ENCODE measurements at places on chromosomes 2 and 18. TPM values are rescaled to one million over a fixed set of nuclear protein-coding genes. Genes with fewer than 3 reads are reported as not detected.

DNA sequence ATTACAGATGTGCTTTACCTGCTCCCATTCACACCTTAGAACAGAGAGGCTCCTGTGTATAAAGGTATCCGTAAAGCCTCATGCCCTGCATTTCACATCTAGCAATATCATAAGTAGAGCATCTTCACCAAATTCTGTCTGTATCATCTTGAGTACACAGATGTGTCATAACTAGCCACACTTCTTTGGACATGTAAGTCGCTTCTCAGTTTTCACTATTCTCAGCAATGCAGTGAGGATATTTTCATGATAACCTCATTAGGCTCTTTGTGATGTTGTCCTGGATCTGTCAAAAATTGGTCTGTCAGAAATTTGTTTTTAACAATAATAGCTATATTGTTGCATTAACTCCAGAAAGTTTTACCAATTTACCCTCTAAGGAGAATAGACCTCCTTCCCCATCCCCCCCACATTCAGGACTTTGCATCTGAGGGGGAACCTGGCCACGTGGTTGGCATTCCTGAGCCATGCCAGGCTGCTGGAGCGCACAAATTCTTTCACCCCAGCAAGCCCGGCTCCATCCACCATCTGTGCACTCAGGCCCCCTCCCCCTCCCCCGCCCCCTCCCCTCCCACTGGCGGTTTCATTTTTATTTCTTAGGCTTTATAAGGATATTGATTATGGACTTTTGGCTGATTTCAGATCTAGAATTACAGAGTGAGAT lies 34.1 kb downstream of the AGAP1 start:
- no peak overlapping the region for H3K4me3 ChIP-seq
- no peaks in the 10 kb centered on the region for H3K27me3 ChIP-seq
- no peak overlapping the region for H3K27ac ChIP-seq
- DNase-seq: no peak

GRCh38 chr18:23207191-23207955 lies 72.1 kb downstream of the CABLES1 start:
- no peak for DNase-seq
- no peak overlapping the region for H3K4me3 ChIP-seq
- H3K4me1 ChIP-seq: no peaks in the 10 kb centered on the region
- H3K27me3 ChIP-seq: no peaks in the 10 kb centered on the region
- H3K36me3 ChIP-seq: no peaks in the 10 kb centered on the region

Gene PRKAG3
- 34.0 TPM for total RNA-seq

Gene SPR
- total RNA-seq: 41.1 TPM

GRCh38 chr2:173557497-173557896 lies 202.8 kb downstream of the CDCA7 start:
- H3K27ac ChIP-seq: no peak overlapping the region
- H3K4me3 ChIP-seq: no peak overlapping the region
- no peaks in the 10 kb centered on the region for H3K27me3 ChIP-seq
- H3K36me3 ChIP-seq: no peaks in the 10 kb centered on the region
- no peak for DNase-seq
- no peaks in the 10 kb centered on the region for H3K4me1 ChIP-seq

GRCh38 chr2:12083081-12083581 lies 336.7 kb downstream of the LPIN1 start:
- no peaks in the 10 kb centered on the region for H3K4me1 ChIP-seq
- no peak overlapping the region for H3K27ac ChIP-seq
- no peak overlapping the region for H3K4me3 ChIP-seq

Gene PTPN18
- total RNA-seq: 3.0 TPM

GRCh38 chr18:31634331-31634713 lies 42.6 kb downstream of the TTR start:
- H3K4me3 ChIP-seq: no peak overlapping the region
- no peaks in the 10 kb centered on the region for H3K27me3 ChIP-seq
- H3K36me3 ChIP-seq: no peaks in the 10 kb centered on the region

- no peaks in the 10 kb centered on the region for H3K4me1 ChIP-seq
- H3K27me3 ChIP-seq: no peaks in the 10 kb centered on the region
- H3K27ac ChIP-seq: no peak overlapping the region
- no peak overlapping the region for H3K4me3 ChIP-seq
Measured at GRCh38 chr2:155481141-155481540, 782.6 kb downstream of the KCNJ3 start.

DNA sequence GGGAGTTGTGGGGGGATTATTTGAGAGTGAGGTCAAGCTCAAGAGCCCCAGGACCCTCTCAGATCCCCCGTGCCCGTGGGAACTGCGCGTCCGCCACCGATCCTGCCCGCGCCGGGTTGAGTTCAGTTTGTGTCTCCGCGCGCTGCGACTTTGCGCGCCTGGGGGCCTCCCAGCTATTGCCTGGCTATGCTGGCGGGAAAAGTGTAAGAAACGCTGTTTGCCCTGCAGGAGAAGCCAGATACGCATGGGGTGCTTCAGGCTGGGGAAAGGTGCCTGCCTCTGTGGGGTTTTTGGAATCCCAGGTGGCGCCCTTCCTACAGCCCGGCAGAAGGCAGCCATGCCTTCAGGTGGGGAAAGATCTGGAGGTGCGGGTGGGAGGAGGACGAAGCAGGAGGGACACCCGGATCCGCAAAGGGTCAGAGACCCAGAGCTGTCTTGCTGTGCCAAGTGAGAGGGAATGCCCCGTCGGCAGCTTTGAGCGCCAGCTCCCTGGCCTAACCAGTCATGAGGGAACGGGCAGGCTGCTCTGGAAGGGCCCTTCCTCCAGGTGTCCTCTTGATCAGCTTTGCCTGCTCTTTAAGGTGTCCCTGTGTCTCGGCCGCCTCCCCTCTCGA lies 22.5 kb downstream of the TEX44 start:
- H3K27me3 ChIP-seq: no peaks in the 10 kb centered on the region
- H3K27ac ChIP-seq: peak overlapping the region; percentile 88
- no peaks in the 10 kb centered on the region for H3K36me3 ChIP-seq
- no peak for DNase-seq
- peak overlapping the region; percentile 58 for H3K4me3 ChIP-seq
- H3K4me1 ChIP-seq: peaks cover 32% of the 10 kb centered on the region

Gene PARD6G
- total RNA-seq: 0.39 TPM

- no peak for DNase-seq
- no peaks in the 10 kb centered on the region for H3K27me3 ChIP-seq
- H3K4me1 ChIP-seq: no peaks in the 10 kb centered on the region
- H3K36me3 ChIP-seq: no peaks in the 10 kb centered on the region
- H3K27ac ChIP-seq: no peak overlapping the region
Measured at GRCh38 chr18:54075689-54076088, 148.8 kb downstream of the MBD2 start.

Gene CCBE1
- 0.71 TPM for total RNA-seq

Gene LCT
- not detected for total RNA-seq

GRCh38 chr18:27223526-27224291 lies 38.6 kb upstream of the CHST9 start:
- no peaks in the 10 kb centered on the region for H3K27me3 ChIP-seq
- no peaks in the 10 kb centered on the region for H3K4me1 ChIP-seq
- no peak overlapping the region for H3K4me3 ChIP-seq
- no peak overlapping the region for H3K27ac ChIP-seq
- no peak for DNase-seq

DNA sequence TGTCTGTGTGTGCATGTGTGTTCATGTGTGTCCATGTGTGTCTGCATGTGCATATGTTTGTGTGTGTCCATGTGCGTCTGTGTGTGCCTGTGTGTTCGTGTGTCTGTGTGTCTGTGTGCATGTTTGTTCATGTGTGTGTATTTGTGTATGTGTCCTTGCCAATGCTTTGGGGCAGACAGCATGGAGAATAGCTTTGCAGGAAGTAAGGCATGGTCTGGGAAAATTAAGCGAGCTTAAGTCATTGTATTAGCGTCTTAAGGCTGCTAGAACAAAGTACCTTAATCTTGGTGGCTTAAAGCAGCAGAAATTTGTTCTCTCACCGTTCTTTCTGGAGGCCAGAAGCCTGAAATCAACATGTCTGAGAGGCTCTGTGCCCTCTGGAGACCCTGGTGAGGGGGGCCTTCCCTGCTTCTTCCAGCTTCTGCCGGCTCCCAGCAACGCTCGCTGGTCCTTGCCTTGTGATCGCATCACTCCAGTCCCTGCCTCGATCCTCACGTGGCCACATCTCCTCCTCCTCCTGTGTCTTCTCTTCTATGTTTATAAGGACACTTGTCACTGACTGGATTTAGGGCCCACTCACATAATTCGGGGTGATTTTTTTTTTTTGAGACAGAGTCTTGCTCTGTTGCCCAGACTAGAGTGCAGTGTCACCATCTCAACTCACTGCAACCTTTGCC lies 3.8 kb downstream of the NEU2 start:
- no peak overlapping the region for H3K27ac ChIP-seq
- no peak for DNase-seq
- no peaks in the 10 kb centered on the region for H3K4me1 ChIP-seq
- no peak overlapping the region for H3K4me3 ChIP-seq

DNA sequence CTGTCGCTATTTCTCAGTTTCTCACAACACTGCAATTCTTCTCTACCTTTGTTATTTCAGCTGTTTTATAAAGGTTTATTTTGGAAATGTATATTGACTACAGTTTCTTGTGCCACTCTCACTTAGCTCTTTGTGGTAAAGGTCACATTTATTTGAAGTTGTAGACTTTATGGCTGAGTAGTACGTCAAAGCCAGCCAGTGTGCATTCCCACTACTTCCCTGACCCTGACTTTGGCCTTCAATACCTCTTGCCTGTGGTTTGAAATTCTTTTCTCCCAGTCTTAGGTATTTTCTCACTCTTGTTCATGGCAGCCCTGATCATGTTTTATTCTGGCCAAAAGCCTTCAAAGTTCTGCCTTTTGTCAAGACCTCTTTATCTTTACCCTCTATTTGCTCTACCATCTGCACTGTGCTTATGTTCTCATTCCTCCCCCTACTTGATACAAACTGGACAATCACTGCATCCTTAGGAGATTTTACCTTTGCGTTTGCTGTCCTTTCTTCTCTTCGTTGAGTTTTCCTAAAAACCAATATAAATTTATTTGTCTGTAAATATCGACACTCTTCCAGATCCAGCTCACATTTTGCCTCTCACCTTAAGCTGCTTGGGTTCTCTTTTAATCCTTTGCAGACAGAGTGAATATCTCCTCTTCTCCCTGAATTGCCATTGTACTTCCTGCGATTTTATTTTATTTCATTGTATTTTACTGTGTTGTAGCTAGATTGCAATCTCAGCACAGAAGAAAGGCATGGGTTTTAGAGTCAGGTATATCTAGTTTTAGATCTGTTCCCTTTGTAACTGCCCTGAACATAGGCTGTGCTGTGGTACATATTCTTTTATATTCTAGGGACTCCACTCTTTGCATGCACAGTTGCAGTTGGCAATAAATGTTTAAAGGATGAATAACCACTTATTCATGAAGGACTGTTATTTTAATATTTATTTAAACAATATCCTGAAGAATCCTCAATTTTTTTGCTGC lies 31.2 kb downstream of the GULP1 start:
- no peak overlapping the region for H3K4me3 ChIP-seq
- no peak overlapping the region for H3K27ac ChIP-seq
- H3K27me3 ChIP-seq: no peaks in the 10 kb centered on the region
- H3K4me1 ChIP-seq: peaks cover 7% of the 10 kb centered on the region

DNA sequence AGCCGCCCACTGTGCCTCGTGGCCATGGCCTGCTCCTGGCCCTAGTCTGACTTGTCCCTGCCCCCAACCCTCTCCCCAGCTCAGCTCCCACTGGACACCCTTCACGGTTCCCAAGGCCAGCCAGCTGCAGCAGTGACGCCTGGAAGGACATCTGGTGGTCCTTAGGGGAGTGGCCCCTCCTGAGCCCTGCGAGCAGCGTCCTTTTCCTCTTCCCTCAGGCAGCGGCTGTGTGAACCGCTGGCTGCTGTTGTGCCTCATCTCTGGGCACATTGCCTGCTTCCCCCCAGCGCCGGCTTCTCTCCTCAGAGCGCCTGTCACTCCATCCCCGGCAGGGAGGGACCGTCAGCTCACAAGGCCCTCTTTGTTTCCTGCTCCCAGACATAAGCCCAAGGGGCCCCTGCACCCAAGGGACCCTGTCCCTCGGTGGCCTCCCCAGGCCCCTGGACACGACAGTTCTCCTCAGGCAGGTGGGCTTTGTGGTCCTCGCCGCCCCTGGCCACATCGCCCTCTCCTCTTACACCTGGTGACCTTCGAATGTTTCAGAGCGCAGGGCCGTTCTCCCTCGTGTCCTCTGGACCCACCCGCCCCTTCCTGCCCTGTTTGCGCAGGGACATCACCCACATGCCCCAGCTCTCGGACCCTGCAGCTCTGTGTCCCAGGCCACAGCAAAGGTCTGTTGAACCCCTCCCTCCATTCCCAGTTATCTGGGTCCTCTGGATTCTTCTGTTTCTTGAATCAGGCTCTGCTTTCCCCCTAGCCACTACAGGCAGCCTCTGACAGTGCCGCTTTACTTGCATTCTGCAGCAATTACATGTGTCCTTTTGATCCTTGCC lies 35.8 kb downstream of the ANO7 start:
- H3K36me3 ChIP-seq: no peaks in the 10 kb centered on the region
- no peak overlapping the region for H3K27ac ChIP-seq
- H3K27me3 ChIP-seq: no peaks in the 10 kb centered on the region

DNA sequence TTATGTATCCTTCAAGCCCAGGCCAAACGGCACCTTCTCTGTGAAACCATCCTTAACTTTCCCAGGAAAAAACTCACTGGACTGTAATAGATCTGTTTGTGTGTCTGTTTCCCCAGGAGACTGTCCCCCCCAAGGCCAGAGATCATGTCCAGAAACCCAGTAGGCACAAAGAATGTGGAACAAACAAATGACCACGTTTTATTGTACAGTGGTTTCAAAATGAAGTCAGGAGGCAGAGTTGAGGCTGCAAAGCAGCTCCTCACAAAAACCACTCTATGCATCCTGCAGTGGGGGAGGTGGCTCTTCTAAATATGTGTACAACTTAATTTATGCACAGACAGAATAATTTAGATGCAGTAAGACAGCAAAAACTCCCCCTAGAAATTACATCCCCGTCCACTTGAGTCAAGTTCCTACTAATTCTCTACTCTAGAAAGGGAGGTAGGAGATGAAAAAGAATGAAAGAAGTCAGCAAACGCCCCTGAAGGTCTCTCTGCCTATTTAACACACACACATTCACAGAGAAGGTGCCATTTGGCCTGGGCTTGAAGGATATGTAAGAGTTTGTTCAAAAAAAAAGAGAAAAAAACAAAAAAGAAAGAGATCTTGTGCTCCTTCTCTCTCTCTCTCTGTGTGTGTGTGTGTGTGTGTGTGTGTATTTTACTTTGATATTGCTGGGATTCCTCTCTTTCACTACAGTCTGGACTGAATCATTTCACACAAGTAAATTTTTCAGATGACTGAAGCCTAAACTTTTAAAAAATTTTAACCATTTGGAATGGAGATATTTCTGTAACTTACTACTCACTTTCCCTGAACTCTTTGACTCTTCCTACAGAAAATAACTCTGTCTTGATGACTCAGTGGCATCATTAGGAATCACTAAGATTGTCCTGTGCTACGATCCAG lies 19.5 kb downstream of the BCL2 start:
- no peaks in the 10 kb centered on the region for H3K36me3 ChIP-seq
- H3K27ac ChIP-seq: no peak overlapping the region
- peaks cover 11% of the 10 kb centered on the region for H3K4me1 ChIP-seq
- DNase-seq: no peak
- H3K4me3 ChIP-seq: no peak overlapping the region

DNA sequence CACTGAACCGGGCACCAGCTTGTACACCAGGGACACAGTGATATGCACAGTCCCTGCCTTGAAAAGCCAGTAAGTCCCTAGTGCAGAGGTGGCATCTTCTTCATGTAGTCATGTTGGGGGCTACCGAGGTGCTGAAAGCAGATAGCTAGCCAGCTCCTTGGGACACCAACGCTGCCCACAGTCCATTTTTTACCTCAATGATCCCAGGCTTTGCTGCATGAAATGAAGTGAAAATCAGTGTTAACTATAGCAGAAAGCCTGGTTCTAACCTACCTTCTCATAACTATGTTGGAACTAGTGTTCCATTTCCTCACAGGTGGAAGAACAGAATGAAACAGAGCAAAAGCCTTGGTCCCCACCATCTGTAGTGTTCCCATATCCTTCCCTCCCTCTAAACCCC lies 66.6 kb upstream of the EML6 start:
- H3K27ac ChIP-seq: peak overlapping the region; percentile 46
- DNase-seq: no peak
- H3K4me1 ChIP-seq: peaks cover 4% of the 10 kb centered on the region
- H3K4me3 ChIP-seq: no peak overlapping the region
- no peaks in the 10 kb centered on the region for H3K27me3 ChIP-seq
- H3K36me3 ChIP-seq: peaks cover 5% of the 10 kb centered on the region

Data from gastrocnemius medialis (tissue), 4 donors.